DMS53 (cell line): ENCODE measurements at places on chromosomes 4 and X.
A peak's percentile ranks its signal among the peaks of the same experiment; 100 is the strongest.

- no peak for DNase-seq
Measured at GRCh38 chrX:50049228-50049627, 126.8 kb downstream of the CLCN5 start.

DNA sequence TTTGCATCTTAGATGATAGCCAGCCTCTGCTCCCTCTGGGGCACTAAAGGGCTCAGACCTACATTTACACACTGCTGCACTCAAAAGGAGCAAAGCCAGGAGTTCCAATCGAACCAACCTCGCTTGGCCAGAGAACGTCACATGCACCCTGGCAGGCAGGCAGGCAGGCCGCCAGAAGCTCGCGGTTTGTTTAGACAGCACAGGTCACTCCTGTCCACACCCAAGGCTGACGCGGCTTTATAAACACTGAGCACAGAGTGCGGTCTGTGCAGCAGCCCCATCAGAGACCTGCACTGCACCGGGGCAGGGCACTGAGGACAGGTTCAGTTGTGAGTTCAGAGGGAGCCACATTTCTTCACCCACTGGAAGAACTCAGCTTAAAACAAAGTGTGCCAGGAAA is 143.9 kb downstream of the BCOR start:
- peak; percentile 93 for DNase-seq

DNA sequence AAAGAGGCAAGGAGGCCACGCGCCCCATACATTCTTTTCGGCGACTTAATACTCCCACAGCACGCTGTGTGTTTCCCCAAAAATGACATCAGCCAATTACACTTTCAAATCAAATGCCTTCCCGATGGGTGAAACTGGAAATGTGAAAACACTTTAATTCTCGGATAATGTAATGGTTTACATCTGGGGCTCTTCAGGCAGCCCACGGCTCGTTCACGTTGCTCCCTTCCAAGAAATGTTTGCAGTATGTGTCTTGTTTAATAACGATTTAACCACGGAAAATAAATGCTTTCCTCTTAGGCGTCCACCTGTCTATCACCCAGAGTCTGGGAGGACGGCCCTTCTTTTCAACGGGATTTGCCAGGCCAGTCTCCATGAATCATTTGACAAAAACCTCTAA is 272.5 kb downstream of the SHOX start:
- DNase-seq, result no peak

DNA sequence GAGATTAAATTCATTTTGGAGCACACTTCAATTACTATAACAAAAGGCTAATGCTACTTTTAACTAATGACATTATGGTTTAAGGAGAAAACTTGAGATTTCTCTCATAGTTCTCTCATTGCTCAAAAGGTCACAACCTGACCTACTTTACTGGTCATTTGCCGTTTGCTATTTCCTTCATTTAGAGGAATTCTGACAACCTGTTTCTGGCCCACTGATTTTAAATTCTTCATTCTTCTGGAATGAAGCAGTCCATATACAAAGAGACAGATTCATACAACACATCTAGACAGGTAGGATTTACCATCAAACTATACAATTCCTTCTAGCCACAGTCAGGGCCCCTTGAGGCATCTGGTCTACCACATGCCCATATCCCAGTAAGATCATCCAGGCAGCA is 14.2 kb downstream of the RNF150 start:
- no peak for DNase-seq

GRCh38 chr4:151143162-151143561 is 43.7 kb downstream of the RPS3A start:
- DNase-seq, result no peak

DNA sequence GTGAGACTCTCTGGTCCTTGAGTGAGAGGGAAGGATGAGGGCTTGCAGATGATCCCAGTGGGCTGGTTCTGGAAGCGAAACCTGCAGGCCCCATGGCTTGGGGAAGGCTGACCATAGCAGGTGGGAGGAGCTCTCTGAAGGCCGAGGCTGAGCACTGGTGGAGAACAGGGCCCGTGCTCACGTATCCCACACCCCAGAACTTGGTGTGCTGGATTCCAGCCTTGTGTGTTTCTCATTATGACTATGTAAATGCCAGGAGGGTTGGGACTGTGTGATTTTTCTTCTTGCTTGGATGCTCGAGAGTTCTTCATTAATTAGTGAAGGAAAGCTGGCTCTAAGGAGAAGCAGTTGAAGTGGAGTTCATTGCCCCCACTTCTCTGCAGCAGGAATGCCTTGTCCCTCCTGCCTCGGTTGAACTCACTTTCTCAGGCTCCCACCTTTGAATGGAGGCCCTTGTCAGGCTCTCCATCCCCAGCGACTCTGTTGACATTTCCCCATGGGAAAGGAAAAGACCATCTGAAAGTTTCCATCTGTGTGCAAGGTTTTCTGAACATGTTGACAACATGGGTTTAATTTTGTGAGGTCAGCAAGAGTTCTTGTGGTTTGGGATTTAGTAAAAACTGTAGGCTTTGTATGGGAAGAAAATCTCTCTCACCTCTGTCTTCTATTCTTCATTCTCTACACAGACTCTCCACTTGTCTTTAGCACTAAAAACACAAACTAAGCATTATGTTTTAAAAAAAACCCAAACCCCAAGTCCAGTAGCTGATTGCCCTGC is 57.7 kb downstream of the TBL1X start:
- DNase-seq, result no peak

DNA sequence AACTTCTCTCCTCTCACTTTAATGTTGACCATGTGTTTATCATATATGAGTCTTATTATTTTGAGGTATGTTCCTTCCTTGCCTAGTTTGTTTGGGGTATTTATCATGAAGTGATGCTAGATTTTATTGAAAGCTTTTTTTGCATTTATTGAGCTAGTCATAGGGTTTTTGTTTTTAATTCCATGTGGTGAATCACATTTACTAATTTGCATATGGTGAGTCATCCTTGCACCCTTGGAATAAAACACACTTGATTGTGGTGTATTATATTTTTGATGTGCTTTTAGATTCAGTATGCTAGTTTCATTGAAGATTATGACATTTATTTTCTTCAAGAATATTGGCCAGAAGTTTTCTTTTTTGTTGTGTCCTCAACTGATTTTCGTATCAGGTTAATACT is 464.6 kb downstream of the PCDH18 start:
- DNase-seq, result no peak

- no peak for DNase-seq
Measured at GRCh38 chrX:5051831-5052491, 1176.7 kb downstream of the NLGN4X start.
